Liver (tissue), 10 donors: ENCODE measurements at places on chromosomes 3 and 15.

- DNase-seq = no peak
Measured at GRCh38 chr15:65751431-65751830, 40.7 kb downstream of the DENND4A start.

- DNase-seq = no peak
Measured at GRCh38 chr15:89817701-89818280, 3.1 kb upstream of the ANPEP start.

DNA sequence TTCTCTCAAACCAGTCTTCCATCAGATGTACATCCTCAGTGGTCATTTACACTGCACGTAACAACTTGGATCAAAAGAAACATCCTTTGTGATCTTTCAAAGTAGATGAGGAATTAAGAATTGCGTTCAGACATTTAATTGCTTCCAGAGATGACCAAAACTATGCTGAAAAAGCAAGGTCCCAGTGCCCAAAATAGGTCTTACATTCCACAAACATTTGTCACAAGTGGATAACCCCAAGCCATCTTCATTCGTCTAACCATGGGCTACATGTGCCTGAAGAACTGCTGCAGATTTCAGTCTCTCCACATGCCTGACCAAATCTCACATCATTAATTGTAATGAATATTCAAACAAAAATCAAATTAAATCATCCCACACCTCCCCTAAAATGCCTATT is 273.6 kb downstream of the SHOX2 start:
- no peak for DNase-seq

DNA sequence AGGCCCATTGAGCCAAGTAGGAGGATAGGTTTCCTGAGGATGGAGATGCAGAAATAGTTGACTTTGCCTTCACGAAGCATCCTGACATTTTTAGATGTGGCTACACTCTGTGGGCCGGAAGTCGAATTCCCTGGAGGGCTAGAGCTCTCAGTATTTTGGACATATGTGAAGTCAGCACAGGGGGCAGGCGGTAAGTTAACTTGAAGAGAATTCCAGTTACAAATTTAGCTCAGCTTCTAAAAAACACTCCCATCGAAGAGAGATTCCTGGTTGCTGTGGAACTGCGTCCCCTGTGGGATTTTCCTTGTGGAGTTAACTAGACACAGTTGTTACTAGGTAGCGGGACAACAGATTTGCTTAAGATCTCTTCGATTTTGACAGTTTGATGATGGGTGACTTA is 161.9 kb upstream of the RGMA start:
- no peak for DNase-seq

DNA sequence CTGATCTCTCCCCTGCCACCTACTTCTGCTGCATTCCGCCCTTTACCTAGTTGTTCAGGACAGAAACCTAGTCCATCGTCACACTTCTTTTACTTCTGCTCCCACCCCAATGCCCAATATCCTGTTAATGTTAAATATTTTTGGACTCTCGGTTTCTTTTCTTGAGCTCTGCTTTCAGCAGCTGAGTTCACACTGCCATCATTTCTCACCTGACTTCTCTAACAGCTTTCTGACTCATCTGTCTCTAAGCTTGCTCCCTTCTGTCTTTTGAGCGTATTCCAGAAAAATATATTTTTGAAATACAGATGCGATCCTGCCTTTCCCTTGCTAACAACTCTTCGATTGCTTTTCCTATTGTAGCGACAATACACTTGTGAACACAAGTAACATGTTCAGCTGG is 183.4 kb downstream of the KLHL25 start:
- no peak for DNase-seq

- no peak for DNase-seq
Measured at GRCh38 chr3:148255981-148256969, 441.4 kb upstream of the AGTR1 start.

- DNase-seq = no peak
Measured at GRCh38 chr3:143753456-143753855, 94.8 kb downstream of the SLC9A9 start.
